Activated naive CD8-positive, alpha-beta T cell treated with anti-CD3 and anti-CD28 coated beads, Interleukin-2, amount 50 U/mL, for 24 hours (primary cell): ENCODE measurements at places on chromosomes 12 and 14.

DNA sequence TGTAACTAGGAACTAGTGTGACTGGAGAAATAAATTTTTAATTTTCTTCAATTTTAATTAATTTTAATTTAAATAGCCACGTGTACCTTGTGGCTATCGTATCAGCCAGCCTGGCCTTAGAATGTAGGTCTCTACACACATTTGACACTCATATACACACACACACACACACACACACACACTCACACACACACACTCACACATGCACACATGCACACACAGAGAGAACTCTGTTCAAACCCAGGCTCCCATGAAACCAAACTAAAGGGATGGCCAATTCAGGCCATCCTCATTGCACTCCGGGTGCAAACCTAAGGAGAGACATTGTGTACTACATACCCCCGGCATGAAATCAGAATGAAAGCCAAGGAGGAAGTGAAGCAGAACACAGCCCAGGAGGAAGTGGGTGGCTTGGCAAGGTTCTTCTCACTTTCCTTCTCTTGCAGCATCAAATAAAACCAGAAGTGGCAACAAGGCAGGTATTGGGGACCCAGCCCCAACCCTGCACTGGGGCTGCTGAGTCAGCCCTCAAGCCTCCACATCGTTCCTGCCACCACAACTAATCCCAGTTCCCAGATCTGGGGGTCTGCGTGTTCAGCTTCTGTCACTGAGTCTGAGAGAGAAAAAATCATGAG is 26.2 kb upstream of the CHPT1 start:
- H3K4me3 ChIP-seq = peak overlapping the region; percentile 45
- peak overlapping the region; percentile 75 for H3K27ac ChIP-seq
- H3K4me1 ChIP-seq = peaks cover 19% of the 10 kb centered on the region
- DNase-seq = peak; percentile 13
- H3K36me3 ChIP-seq = no peaks in the 10 kb centered on the region

DNA sequence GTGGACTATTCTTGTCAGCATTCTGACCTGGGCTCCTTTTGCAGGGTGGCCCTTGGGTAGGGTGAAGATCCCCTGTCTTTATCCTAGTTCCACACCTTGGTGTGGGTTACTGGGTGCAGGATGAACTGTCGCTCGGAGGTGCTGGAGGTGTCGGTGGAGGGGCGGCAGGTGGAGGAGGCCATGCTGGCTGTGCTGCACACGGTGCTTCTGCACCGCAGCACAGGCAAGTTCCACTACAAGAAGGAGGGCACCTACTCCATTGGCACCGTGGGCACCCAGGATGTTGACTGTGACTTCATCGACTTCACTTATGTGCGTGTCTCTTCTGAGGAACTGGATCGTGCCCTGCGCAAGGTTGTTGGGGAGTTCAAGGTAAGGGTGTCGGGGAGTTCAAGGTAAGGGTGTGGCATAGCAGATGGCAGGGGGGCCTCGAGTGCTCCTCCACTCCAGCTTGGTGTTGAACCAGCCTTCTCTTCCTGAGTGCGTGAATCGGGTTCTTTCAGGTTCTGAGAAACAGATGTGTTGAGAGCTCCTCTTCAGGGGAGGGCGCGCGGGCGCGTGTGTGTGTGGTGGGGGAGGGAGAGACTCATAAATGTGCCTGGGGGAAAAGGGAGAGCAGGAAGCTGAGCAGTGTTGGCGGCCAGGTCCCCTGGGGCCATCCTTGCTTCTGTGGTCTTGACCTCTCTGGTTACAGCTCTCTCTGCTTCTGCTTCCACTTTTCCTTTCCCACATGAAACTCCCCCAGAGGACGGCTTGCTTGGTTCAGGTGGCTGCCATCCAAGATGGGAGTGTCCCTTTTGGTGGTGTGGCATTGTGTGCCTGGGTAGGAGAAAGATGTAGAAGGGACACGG is 4.0 kb downstream of the ATG101 start:
- DNase-seq = no peak
- no peaks in the 10 kb centered on the region for H3K27me3 ChIP-seq
- H3K36me3 ChIP-seq = peaks cover 42% of the 10 kb centered on the region
- peaks cover 46% of the 10 kb centered on the region for H3K4me1 ChIP-seq

- H3K27me3 ChIP-seq = no peaks in the 10 kb centered on the region
- H3K4me3 ChIP-seq = no peak overlapping the region
- H3K27ac ChIP-seq = no peak overlapping the region
Observed at GRCh38 chr12:3086211-3086610, 9.0 kb downstream of the TSPAN9 start.

DNA sequence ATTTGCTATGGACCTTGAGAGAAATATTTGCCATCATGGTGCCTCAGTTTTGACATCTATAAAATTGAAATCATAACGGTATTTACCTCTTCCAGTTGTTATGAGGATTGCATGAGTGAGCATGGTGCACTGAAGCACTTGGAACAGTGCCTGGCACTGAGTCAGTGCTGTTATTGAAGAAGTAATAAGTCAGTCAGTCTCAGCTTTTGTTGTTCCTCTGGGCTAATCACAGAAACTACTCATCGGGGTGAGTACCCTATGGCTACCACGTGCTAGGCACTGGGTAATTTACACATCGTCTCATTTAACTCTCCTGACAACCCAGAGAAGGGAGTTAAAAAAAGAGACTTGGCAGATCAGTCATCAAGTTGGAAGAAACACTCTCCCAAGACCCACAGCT is 159.5 kb upstream of the NRXN3 start:
- no peak overlapping the region for H3K27ac ChIP-seq
- H3K4me3 ChIP-seq = no peak overlapping the region
- no peak for DNase-seq
- peaks cover 2% of the 10 kb centered on the region for H3K4me1 ChIP-seq
- H3K36me3 ChIP-seq = no peaks in the 10 kb centered on the region
- H3K27me3 ChIP-seq = peaks cover 7% of the 10 kb centered on the region

GRCh38 chr12:33628087-33628486 is 188.5 kb upstream of the SYT10 start:
- H3K4me1 ChIP-seq = no peaks in the 10 kb centered on the region
- H3K27me3 ChIP-seq = no peaks in the 10 kb centered on the region
- H3K36me3 ChIP-seq = no peaks in the 10 kb centered on the region

- H3K4me3 ChIP-seq = peak overlapping the region; percentile 71
- peak; percentile 21 for DNase-seq
- peaks cover 12% of the 10 kb centered on the region for H3K4me1 ChIP-seq
- no peak overlapping the region for H3K27ac ChIP-seq
- peaks cover 61% of the 10 kb centered on the region for H3K27me3 ChIP-seq
Observed at GRCh38 chr12:62631471-62632410, 165.1 kb downstream of the MON2 start.

DNA sequence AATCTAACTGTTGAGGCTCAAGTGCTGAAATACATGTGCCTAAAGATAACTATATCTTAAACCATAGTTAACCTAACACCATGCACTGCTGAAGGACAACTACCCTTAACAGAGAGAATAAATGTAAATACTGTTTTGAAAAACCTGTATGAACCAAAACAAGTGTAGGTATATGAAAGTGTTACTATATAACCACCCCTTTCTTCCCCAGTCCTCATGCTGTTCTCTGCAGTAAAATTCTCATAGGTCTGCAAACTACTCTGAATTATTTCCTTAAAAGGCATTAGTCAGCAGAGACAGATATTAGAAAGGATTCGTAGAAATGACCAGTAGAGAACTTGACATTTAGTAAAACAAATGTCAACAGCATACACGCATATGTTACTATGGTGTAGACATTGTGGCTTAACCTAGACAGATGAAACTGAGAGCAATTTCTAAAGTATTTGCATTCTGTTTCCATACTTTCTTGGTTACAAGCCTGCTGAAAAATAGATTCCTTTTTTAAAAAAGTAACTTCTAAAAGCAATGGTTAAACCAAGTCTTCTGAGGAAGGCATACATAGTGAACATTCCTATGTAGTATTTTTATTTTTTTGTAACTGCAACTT is 13.9 kb downstream of the CSRP2 start:
- H3K4me3 ChIP-seq = no peak overlapping the region
- H3K27ac ChIP-seq = no peak overlapping the region
- no peaks in the 10 kb centered on the region for H3K4me1 ChIP-seq
- no peaks in the 10 kb centered on the region for H3K36me3 ChIP-seq
- peaks cover 6% of the 10 kb centered on the region for H3K27me3 ChIP-seq
- no peak for DNase-seq

- no peaks in the 10 kb centered on the region for H3K27me3 ChIP-seq
- H3K27ac ChIP-seq = peak overlapping the region; percentile 90
- no peak overlapping the region for H3K4me3 ChIP-seq
- DNase-seq = no peak
- peaks cover 53% of the 10 kb centered on the region for H3K4me1 ChIP-seq
Observed at GRCh38 chr14:65939184-65939583, 526.7 kb downstream of the FUT8 start.

GRCh38 chr12:3409662-3410061 is 81.3 kb upstream of the PRMT8 start:
- no peak for DNase-seq
- peaks cover 2% of the 10 kb centered on the region for H3K27me3 ChIP-seq
- H3K4me3 ChIP-seq = no peak overlapping the region
- H3K36me3 ChIP-seq = peaks cover 2% of the 10 kb centered on the region
- H3K27ac ChIP-seq = no peak overlapping the region
- no peaks in the 10 kb centered on the region for H3K4me1 ChIP-seq

GRCh38 chr12:46461459-46461858 is 88.9 kb upstream of the SLC38A2 start:
- no peaks in the 10 kb centered on the region for H3K27me3 ChIP-seq
- no peak overlapping the region for H3K27ac ChIP-seq
- no peak overlapping the region for H3K4me3 ChIP-seq
- no peaks in the 10 kb centered on the region for H3K36me3 ChIP-seq
- peaks cover 49% of the 10 kb centered on the region for H3K4me1 ChIP-seq
- no peak for DNase-seq

DNA sequence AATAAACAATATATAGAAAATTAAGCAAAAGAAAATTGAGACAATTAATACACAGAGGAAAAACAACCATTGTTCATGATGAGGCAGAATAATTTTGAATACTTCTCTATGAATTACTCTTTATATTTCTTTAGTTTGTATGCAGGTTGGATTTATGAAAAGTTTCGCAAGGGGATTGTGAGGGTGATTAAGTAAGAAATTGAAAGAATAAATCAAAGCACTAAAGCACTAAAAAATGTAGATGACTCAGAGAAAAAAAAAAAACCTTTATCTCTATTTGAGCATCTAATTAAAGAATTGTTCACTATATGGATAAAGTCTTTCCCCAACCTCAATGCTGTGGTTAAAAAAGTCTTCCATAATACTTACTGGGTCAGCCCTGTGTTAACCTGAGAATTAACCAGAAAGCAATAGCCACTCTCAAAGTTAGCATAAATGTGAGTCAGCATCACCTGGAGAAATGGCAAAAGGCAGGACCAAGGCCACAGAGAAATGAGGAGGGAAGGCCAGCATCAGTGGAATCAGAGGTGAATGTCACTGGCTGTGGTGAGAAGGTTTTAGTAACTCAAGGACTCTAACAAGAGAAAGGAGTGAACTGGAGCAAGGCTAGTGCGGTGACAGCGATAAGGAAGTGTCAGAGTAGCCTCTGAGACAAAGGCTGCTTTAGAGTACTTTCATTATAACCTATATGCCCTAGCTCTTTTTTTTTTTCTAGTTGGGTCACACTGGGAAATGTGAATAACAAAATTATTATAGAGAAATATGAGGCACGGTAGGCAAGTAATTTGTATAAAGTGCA is 310.4 kb downstream of the KCNC2 start:
- DNase-seq = no peak
- no peaks in the 10 kb centered on the region for H3K27me3 ChIP-seq
- peaks cover 24% of the 10 kb centered on the region for H3K4me1 ChIP-seq
- no peaks in the 10 kb centered on the region for H3K36me3 ChIP-seq
- H3K4me3 ChIP-seq = no peak overlapping the region
- peak overlapping the region; percentile 36 for H3K27ac ChIP-seq

GRCh38 chr12:46267575-46267824 is 1.3 kb downstream of the SLC38A1 start:
- H3K27me3 ChIP-seq = no peaks in the 10 kb centered on the region
- H3K4me1 ChIP-seq = peaks cover 43% of the 10 kb centered on the region
- peaks cover 27% of the 10 kb centered on the region for H3K36me3 ChIP-seq
- no peak overlapping the region for H3K27ac ChIP-seq
- DNase-seq = peak; percentile 36

GRCh38 chr12:31931796-31932715 is 27.2 kb upstream of the RESF1 start:
- peaks cover 67% of the 10 kb centered on the region for H3K4me1 ChIP-seq
- no peaks in the 10 kb centered on the region for H3K27me3 ChIP-seq
- no peak overlapping the region for H3K4me3 ChIP-seq
- H3K27ac ChIP-seq = peak overlapping the region; percentile 40

DNA sequence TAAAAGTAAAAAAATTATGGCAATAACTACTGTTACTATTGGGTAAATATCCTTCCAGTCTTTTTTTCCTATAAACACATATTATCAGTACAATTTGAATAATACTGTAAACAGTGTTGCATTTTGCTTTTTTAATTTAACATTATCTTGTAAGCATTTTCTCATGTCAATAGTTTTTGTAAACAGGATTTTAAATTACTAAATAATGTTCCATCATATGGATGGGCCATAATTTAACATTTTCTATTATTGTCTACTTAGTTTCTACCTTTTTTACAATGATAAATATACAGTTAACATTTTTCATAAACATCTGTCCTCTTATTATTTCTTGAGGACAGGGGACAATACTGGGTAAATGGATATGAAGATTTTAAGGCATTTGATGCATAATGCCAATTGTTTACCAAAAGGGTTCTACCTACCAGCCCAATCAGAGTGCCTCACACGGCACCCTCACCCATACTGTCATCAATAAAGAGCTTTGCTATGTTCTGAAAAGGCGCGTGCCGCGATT is 759 bp upstream of the ACVR1B start:
- peaks cover 10% of the 10 kb centered on the region for H3K27me3 ChIP-seq
- H3K27ac ChIP-seq = peak overlapping the region; percentile 74
- DNase-seq = no peak
- peaks cover 2% of the 10 kb centered on the region for H3K36me3 ChIP-seq

GRCh38 chr12:101018540-101018939 is 191.5 kb downstream of the SLC5A8 start:
- no peak for DNase-seq
- no peaks in the 10 kb centered on the region for H3K4me1 ChIP-seq
- no peak overlapping the region for H3K4me3 ChIP-seq

- no peaks in the 10 kb centered on the region for H3K36me3 ChIP-seq
- DNase-seq = no peak
- no peak overlapping the region for H3K27ac ChIP-seq
- H3K27me3 ChIP-seq = no peaks in the 10 kb centered on the region
- no peak overlapping the region for H3K4me3 ChIP-seq
Observed at GRCh38 chr14:71238835-71239234, 331.6 kb downstream of the PCNX1 start.

DNA sequence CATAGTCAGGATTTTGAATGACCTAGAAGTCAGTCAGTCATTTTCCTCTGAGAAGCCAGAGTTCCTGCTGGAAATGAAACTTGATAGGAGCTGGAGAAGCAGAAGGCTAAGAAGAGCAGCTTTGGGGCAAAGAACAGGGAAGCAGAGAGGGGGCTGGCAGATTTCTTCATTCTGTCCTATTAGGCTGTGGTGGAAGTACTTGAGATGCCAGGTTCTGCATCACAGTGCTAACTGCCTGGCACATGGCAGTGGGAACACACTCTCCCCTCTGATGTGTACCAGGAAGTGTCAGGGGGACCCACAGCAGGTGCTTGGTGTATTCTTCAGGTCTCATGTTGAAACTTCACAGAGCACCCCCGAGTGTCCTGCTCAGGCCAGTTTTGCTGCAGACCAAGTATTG is 61.0 kb downstream of the SUSD6 start:
- peaks cover 97% of the 10 kb centered on the region for H3K4me1 ChIP-seq
- no peak for DNase-seq
- peak overlapping the region; percentile 98 for H3K27ac ChIP-seq
- no peaks in the 10 kb centered on the region for H3K27me3 ChIP-seq
- peaks cover 16% of the 10 kb centered on the region for H3K36me3 ChIP-seq
